ENCODE measurements at places on chromosomes 2 and 18.

DNA sequence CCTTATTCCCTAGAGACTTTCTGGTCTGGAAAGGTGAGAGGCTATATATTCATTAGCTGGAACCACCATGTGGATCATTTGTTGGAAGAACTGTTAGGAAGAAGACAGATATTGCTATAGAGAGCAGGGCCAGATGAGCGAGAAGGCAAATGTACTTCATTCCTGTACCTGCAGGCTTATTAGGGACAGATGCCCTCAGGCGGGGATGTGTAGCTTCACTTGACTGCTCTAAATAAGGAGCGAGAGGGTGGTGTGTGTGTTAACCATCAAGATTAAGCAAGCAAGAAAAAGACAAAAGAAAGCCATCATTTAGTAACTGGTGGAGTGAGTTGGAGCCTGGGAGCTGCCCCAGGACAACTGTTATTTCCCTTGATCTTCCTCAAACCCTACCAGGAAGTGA, 36.4 kb downstream of the NEDD4L start:
- DNase-seq = no peak

- no peak for DNase-seq
These were observed 4.5 kb upstream of the AQP12A start for GRCh38 chr2:240687045-240687740.

DNA sequence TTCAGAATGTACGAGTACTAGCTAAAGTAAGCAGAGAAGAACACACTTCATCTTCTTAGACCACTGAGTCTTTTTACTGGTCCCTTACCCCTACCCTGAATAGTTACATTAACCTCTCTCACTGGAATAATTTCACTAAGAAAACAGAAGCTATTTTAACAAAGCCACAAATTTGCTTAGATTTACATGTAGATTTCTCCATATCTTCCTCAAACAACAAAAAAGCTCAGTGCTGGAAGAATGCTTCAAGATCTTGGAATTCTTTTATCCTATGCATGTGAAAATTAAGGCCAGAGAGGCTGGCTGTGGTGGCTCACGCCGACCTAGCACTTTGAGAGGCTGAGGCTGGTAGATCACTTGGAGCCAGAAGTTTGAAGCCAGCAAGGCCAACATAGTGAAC, 35.2 kb downstream of the MOGAT1 start:
- no peak for DNase-seq

DNA sequence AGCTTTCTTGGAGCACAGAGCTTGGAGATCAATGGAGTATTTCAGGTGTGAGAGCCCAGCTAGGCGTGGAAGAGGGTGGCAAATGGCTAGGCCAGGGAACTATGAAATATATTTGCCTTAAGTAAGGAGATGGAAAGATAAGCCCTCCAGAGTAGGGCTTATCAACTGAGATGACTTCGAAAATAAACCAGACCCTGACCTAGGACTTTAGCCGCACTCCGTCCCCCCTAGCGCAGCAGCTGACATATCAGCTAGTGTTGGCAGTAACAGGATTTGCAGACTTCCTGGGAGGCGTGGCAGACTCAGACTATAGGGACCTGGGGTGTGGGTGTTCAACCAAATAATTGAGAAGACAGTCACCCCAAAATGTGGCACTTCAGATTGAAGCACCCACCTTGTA, 127.7 kb upstream of the EPAS1 start:
- DNase-seq = no peak

DNA sequence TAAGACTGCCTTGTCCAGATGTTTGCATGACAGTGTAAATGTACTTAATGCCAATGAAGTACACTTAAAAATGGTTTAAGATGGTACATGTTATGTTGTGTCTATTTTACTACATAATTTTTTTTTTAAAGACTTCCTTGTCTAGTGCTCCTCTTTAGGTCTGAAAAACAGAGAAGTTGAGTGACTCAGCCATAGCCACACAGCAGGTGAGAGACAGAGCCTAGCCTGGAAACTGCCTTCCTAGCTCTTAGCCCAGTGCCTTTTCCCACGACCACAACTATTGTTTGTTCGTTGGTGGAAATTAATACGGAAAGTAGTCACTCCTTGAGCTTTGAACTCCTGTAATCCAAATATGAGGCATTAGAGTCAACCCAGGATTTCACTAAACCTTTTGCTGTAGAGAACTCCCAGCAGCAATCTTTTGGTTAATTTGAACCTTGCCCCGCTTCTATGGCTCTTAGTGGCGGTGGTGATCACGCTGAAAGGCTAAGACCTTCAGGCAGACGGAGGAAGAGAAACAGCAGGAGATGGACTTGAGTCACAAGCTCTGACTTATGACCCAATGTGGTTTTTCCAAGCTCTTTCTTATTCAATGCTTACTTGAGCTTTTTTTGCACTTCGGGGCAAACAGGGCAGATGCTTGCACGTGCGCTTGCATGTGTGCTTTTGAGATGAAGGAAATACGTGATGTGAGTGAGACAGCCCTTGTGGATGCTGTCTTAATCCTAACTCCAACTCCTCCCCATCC, 21.2 kb downstream of the TRIB2 start:
- no peak for DNase-seq

GRCh38 chr2:9287400-9288045, 80.9 kb downstream of the ASAP2 start:
- DNase-seq = no peak

DNA sequence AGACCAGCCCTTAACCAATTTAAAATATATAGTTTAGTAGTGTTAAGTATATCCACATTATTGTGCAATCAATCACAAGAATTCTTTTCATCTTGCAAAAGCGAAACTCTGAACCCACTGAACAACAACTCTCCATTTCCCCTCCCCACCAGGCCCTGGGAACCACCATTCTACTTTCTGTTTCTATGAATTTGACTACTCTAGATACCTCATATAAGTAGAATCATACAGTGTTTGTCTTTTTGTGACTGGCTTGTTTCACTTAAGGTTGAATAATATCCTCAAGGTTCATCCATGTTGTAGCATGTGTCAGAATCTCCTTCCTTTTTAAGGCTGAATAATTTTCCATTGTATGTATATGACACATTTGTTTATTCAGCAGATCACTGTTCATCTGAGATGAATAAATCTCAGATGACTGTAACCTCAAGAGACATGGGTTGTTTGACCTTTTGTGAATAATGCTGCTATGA, 8.1 kb upstream of the SOS1 start:
- no peak for DNase-seq

DNA sequence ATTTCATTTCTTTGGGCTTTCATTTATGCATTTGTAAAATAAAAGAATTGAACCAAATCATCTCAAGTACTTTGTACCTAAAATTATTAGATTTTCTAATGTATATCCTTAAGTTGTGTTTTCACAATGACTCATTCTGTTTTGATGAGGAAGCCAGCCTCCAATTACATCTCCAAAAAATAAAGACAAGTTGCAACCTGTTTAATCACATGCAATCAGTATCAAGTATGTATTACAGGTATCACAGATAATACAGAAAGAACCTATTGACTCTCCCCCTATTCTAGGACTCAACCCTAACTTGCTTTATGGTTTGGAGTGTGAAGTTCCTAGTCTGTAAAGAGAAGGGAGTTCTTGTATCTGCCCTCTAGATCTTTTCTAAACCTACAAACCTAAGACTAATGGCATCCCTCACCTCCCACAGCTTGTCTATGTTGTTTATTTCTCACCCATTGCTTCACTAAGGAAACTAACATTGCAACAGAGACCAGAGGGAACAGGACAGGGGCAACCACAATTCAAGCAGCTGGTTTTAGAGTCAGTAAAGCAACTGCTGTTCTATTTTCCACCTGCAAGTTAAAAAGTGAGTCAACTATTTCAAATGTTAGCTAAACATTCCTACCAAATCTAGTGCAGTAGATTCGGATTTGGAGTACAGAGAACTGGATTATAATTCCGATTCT, 141.1 kb upstream of the ETAA1 start:
- DNase-seq = no peak

DNA sequence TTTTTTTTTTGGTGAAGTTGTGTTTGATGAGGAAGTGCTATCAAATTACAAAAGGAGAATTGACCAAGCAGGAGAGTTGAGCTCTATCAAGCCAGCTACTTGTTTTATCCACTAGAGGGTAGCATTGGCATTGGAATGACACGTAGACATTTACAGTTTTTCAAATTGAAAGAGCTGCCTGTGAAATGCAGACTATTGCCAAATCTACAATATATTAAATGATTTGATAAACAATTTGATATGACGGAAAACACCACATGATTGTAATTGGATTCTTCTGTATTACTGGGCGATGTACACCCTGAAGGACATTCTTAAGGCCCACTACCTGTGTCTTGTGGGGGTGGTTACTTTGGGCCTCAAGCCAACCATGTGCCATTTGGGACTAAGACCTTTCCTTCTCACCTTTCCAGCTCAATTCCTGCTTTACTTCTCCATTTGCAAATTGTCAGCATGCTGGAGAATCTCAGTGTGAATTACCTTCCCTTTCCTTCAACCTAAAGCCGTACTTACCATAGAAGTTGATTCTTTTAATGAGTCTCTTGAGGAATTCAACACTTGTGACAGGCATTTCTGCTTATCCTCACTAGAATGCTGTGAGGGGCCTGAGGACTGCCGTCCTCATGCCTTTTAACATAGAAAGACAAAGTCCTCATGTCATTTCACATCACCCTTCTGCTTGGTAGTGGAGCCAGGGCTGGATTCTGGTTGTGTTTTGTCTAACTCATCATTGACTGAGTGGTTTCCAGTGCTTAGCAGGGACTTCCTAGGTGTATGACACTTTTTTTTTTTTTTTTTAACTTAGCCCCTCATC, 134.8 kb upstream of the THUMPD2 start:
- no peak for DNase-seq

DNA sequence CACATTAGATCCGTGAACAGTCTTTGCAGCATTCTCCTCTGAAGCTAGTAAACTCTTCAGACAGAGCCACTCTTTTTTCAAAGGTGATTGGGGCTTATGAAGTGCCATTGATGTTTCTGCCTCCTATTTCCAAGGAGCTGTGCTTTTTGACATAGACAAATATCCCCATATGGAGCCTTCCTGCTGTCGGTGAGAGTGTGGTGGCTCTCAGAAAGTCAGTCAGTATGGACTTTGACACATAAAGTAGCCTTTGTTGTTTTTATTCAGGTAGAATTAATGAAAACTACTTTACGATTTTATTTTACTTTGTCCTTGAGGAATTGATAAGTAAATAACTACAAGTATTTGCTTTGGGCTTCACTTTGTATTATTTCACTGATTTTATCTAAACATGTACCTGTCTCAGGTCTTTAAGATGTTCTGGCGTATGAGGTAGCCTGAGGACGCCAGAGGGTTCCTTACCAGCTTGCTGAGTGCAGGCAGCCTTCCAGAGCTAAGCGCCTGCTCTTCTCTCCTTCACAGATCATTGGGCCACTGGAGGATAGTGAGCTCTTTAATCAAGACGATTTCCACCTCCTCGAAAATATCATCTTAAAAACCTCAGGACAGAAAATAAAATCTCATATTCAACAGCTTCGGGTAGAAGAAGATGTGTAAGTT, 69.7 kb downstream of the UGGT1 start:
- no peak for DNase-seq

- no peak for DNase-seq
These were observed 61.3 kb downstream of the LONRF2 start for GRCh38 chr2:100260712-100261620.

GRCh38 chr2:239119346-239120126, 271.7 kb downstream of the TWIST2 start:
- DNase-seq = no peak

- no peak for DNase-seq
These were observed 40.0 kb downstream of the BCL2L11 start for GRCh38 chr2:111160758-111161157.

- DNase-seq = no peak
These were observed 24.8 kb downstream of the RUFY4 start for GRCh38 chr2:218093879-218094278.

GRCh38 chr2:175030380-175031271, 25.4 kb upstream of the CHN1 start:
- no peak for DNase-seq

GRCh38 chr18:32301976-32302743, 112.3 kb downstream of the MEP1B start:
- no peak for DNase-seq

DNA sequence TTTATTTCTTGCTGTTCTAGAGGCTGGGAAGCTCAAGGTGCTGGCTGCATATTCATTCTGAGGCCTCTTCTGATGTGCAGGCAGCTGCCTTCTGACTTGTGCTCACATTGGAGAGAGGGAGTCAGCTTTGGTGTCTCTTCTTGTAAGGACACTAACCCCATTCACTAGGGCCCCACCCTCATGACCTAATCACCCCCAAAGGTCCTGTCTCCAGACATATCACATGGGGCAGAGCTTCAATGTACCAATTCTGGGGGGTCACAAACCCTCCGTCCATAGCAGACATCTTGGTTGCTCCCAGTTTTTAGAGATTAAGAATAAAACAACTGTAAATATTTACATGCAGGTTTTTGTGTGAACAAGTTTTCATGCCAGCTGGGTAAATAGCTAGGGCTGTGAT, 109.1 kb downstream of the RTP5 start:
- DNase-seq = no peak

- DNase-seq = no peak
These were observed 295.0 kb upstream of the KCNH7 start for GRCh38 chr2:163133602-163134001.

- DNase-seq = no peak
These were observed 4.6 kb upstream of the PSMD14 start for GRCh38 chr2:161303535-161304050.

DNA sequence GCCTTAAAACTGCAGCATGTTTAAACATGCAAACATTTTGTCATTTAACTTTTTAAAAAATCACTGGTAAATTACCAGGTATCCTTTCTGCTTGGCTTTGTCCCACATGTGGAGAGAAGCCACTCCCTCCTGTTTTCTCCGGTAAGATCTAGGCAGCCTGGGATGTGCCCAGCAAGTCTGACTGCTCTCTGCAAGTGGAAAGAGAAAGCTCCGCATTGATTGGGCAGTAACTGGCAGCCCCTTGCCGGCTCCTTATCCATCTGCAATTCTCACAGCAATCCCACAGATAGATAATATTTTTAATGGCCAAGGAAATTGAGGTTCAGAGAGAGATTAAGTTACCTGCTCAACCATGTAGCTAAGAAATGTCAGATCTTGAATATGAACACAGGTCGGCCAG, 136.1 kb downstream of the TMEM200C start:
- DNase-seq = no peak

GRCh38 chr18:29664278-29665036, 1378.1 kb downstream of the DSC3 start:
- DNase-seq = no peak

- DNase-seq = no peak
These were observed 200.6 kb upstream of the RASGRP3 start for GRCh38 chr2:33275689-33276444.

GRCh38 chr2:26035090-26035743, 1.3 kb downstream of the RAB10 start:
- DNase-seq = no peak

All from activated CD8-positive, alpha-beta memory T cell treated with anti-CD3 and anti-CD28 coated beads for 48 hours (primary cell).